ENCODE measurements at places on chromosomes 7 and 10. TPM values are rescaled to one million over a fixed set of nuclear protein-coding genes. Genes with fewer than 3 reads are reported as not detected.
A peak's percentile ranks its signal among the peaks of the same experiment; 100 is the strongest.

ANXA8L1 gene
- total RNA-seq: not detected

CNPY1 gene
- total RNA-seq: not detected

SLC18A3 gene
- 21.5 TPM for total RNA-seq

PRF1 gene
- total RNA-seq: 2.6 TPM

SGMS1 gene
- 24.1 TPM for total RNA-seq

GRCh38 chr7:93890464-93891068 lies at the start of gene TFPI2:
TSS of gene TFPI2 (minus strand) at chr7:93890753. CDS start at chr7:93890678, 75 bp downstream.
- peak; percentile 43 for DNase-seq

- DNase-seq: no peak
Measured at GRCh38 chr7:7228472-7228871, 46.1 kb downstream of the C1GALT1 start.

DNA sequence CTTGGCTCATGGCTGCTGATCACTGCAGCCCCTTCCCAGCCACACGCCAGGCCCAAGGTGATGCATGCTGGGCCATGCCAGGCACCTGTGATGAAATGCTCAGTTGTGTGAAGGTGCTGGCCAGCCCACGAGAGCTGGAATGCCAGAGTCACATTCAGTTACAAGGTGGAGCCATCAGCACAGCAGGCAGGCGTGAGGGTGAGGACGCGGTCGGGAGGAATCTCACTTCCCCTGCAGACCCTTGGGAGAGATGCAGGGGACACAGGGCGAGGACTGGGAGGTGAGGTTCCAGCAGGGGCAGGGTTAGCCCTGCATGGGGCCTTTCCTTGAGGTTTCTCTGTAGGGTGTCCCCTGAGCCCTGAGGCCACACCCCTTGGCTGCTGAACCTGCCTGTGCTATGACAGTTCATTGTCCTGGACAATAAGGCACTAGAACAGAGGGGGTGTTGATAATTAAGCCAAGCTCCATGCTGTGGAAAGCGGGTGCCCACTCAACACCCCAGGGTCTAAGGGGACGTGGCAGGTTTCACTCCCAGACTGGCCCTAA lies 82.4 kb downstream of the ADARB2 start:
- no peak for DNase-seq

- DNase-seq: no peak
Measured at GRCh38 chr10:26969145-26969926, 108.6 kb upstream of the ABI1 start.

DNA sequence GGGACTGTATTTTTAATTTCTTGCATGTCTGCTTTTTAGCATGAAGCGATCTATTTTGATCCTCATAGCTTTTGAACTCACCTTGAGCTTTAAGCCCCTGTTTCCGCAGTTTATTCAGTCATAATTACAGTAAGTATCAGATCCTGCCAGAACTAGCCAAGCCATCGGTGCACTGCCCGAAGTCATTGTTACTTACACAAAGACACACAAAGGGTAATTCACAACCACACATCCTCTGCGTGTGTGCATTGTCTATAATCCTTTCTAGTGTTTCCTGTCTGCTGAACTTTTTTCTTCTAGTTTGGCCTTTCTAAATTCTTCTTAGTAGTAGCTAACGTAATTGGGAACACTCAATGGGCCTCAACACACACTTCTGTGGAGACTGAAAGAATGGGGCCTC lies 133.0 kb downstream of the SFMBT2 start:
- no peak for DNase-seq

GRCh38 chr7:2202901-2203765 lies 29.6 kb downstream of the MAD1L1 start:
- no peak for DNase-seq

GRCh38 chr10:77604063-77604462 lies 33.5 kb downstream of the KCNMA1 start:
- DNase-seq: no peak

- no peak for DNase-seq
Measured at GRCh38 chr10:3054851-3055199, 12.5 kb upstream of the PFKP start.

DNA sequence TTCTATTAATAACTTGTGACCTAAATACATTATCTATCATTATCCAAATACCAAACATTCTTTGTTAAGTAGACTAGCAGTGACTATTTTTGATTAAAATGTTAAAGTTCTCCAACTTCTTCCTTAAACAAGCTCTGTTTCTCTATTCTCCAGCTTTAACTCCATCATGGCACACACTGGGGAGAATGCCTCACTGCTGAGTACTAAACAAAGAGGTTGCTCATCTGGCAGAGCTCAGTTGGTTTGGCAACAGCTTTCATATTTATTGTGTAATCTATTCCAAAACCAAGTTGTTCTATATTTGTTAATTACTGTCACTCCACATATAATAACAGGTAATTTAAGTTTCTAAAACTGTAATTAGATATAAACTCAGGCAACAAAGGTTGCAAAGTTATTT lies 89.6 kb downstream of the USP6NL start:
- DNase-seq: no peak

- DNase-seq: no peak
Measured at GRCh38 chr10:125144206-125144605, 16.2 kb downstream of the CTBP2 start.

DNA sequence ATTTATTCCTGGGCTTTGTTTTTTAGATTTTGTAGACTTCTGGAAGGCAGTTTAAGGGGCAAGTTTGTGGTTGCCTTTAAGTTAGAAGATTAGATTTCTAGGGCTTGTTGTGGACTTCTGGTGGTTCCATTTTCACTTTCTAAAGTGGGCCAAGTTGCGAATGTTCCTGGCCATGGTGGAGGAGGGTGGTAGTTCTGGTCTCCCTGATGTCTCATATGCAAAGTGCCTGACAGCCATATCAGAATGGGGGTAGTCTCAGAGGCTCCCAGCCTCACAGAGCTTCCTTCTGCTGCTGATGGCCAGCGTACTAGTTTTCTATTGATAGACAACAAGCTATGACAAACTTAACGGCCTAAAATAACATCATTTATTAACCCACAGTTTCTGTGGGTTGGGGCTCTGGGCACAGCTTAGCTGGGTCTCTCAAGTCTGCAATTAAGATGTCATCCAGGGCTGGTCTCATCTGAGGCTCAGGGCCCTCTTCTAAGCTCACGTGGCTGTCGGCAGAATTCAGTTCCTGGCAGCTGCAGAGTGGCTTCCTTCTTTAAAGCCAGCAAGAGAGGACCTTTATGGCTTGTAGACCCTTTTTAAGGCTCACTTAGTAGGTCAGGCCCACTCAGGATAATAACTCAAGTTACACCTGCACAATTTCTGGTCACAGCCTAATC lies 44.8 kb downstream of the BMPER start:
- no peak for DNase-seq

- no peak for DNase-seq
Measured at GRCh38 chr10:119360181-119360921, 153.0 kb downstream of the GRK5 start.

- DNase-seq: no peak
Measured at GRCh38 chr10:26057466-26057865, 123.4 kb downstream of the MYO3A start.

DNA sequence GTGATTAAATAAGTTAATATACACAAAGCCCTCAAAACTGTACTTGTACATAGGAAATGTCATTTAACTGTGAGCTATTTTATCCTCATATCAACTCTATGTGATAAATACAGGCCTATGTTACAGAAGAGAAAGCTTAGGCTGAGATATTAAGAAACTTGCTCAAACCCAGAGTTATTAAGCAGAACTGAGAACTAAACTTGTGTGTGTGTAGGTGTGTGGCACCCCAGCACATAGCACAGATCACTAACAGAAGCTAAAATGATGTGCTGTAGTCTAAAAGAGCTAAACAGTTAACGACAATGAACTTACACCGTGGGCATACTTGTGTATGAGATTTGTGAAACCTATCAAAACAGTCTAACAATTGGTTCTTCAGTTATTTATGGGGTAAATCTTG lies 34.5 kb downstream of the MTPN start:
- DNase-seq: no peak

- DNase-seq: no peak
Measured at GRCh38 chr7:2838873-2839578, 5.1 kb downstream of the GNA12 start.

DNA sequence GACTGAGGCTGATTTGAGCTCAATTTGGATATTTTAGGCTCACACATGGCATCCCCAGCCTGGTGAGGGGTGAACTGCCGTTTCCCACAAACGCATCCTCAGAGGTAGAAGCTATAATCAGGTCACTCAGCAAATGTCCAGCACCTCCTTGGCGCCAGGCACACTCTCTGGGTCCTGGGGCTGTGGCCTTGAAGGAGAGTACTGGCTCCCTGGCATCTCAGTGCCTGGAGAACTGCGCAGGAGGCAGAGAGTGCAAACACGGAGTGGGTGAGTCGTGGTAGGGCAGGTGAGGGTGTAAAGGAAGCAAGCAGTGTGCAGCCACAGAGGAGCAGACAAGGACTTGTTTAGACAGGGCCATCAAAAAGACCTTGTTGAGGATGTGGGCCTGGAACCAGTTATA lies 224.0 kb upstream of the ZNF32 start:
- DNase-seq: no peak

- DNase-seq: no peak
Measured at GRCh38 chr10:97916586-97916985, 66.9 kb downstream of the GOLGA7B start.

DNA sequence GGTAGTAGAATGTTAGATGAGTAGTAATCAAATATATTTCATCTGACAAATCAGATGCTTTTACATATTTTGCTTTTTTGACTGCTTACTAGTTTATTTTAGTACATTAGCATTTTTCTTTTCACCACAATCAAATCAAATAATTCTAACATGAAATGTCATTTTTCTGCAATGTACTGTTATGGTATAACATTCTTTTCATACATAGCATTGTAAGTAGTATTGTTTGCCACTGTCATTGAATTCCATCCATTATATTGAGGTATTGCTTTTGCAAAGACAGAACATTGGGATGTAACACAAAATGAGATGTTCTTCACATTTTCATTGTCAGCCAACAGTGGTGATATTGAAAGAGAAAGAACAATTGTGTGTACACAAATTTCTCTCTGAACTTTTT lies 107.4 kb downstream of the TRIL start:
- DNase-seq: no peak

DNA sequence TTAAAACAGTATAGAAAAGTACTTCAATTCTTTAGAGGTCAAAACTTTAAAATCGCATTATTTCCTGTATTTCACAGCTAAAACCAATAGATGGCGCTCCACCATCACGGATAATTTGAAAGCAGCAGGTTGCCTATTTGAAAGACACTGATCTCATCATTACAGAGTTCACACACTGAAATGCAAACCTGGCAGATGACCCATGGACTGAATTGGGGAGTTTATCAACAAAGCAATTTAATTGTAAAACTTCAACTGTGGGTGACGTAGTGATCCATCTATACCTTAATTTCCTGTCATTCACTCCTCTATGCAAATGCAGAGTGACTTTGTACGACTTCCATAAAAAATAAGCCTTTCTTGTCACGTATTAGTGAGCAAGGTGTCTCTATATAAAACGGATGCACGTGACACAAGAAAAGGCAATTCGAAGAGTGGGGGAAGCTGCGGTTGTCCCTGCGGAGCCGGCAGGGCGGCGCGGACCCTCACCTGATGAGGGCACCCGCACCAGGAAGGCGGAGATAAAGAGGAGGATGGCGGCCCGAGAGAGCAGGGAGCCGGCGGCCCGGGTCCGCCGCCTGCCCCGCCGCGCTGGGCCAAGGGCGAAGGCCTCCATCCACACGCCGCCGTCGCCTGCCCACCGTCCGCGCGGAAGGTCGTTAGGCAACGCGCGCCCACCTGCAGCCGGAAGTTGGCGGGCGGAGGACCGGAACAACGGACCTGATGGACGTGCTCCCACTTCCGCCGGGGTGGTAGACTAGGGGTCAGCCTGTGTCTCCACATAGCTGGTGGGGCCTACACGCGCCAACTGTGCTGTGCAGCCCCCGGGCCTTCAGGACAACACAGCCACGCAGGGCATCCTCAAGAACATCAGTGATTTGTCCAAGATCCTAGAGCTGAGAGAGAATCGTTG lies at the start of gene ZPBP:
TSS of gene ZPBP (minus strand) at position 668 of the 913 bp plus-strand sequence. CDS start at position 616, 52 bp downstream.
- DNase-seq: peak; percentile 51

DNA sequence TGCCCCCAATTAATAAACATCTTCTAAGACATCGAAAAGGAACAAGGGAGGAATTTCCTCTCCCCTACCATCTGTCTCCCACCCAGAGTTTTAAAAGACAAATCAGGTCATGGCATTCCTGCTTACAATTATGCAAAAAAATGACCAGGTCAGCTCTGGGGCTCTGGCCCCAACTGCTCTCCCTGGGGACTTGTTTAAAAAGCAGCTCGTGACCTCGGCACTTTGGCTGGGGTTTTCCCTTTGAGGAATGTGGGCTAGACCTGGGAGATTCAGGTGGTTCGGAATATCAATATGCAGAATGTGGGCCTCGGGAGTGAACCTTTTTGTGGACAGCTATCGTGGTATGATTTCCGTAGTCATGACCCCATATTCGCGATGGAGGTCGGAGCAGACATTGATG lies 648 bp upstream of the RADIL start:
- DNase-seq: no peak
